Mesenchymal stem cell (in vitro differentiated cells and primary cell): ENCODE measurements at places on chromosomes 3 and 15.

DNA sequence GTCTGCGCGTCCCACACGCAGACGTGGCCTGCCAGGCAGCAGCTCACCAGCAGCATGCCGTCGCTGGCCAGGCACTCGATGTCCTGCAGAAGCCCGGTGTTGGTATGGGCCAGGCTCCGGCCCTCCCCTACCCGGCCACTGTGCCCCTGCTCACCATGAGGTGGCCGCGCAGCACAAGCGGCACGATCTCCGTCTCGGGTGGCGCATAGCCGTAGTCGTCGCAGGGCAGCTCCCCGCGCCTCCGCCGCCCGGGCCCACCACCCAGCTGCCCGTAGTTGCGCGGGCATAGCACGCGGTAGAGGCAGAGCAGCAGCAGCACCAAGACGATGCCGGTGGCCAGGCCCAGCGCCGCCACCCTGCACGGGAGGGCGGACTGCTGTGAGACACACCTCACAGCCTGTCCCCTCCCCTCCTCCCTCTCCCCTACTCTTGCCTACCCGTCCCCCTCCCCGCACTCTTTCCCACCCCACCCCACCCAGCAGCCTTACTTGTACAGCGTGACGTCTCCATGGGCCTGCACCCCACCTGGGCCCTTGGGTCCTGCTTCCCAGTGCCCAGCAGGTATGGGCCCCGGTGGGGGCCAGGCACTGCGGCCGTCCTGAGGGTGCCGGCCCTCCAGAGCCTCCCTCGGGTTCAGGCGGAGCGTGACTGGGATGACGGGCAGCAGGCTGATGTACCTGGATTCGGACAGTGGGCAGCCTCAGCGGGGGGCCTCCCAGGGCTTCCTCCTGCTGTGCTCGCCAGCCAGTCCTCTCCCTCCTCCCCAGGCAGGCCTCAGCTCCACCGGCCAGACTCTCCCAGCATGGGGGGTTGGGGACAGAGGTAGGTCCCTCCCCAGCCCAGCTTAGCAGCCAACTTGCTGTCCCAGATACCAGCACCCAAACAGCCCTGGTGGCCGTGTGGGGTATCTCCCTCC is 37.6 kb downstream of the PTPN23 start:
- no peak for DNase-seq

GRCh38 chr3:180624714-180625113 is 22.8 kb downstream of the TTC14 start:
- no peak for DNase-seq

GRCh38 chr15:65535192-65535591 is 4.9 kb downstream of the HACD3 start:
- DNase-seq = peak; percentile 34

DNA sequence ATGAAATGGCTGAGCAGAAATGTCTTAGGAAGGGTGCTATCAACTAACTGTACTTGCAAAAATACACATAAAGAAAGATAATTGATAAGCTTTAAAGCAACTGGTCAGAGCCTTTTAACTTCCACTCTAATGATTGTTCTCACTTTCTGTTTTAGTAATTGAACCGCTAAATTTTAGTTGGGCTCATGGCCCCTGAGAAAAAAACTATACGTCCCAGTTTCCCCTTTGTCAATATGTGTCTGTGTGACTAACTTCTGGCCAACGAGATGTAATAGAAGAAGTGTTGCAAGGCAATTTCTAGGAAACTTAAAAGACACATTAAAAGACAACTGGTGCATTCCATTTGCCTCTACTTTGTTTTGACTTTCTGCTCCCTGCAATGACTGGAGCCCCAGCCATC is 223.9 kb downstream of the NR1D2 start:
- DNase-seq = no peak

GRCh38 chr3:84304214-84304613 is 654.6 kb upstream of the CADM2 start:
- DNase-seq = no peak

GRCh38 chr3:68874551-68875348 is 57.6 kb downstream of the TAFA4 start:
- no peak for DNase-seq

- DNase-seq = no peak
These were observed 151.4 kb downstream of the TIGIT start for GRCh38 chr3:114445233-114445632.

DNA sequence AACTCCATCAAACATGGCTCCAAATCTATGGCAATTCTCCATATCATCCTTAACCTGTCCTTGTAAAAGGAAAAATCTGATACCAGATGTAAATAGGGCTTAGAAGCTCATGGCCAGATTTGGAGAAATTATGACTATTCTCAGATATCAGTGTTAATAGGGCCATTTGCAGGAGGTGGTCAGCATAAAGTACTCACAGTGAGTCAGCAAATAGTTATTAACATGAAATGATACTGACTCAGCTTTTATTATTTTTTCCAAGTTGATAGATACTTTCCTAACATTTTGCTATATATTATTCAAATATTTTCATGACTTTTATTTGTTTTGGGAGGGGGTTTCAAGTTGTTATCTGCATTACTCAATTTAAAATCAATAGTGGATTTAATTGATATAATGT is 255.8 kb downstream of the MFSD1 start:
- no peak for DNase-seq

DNA sequence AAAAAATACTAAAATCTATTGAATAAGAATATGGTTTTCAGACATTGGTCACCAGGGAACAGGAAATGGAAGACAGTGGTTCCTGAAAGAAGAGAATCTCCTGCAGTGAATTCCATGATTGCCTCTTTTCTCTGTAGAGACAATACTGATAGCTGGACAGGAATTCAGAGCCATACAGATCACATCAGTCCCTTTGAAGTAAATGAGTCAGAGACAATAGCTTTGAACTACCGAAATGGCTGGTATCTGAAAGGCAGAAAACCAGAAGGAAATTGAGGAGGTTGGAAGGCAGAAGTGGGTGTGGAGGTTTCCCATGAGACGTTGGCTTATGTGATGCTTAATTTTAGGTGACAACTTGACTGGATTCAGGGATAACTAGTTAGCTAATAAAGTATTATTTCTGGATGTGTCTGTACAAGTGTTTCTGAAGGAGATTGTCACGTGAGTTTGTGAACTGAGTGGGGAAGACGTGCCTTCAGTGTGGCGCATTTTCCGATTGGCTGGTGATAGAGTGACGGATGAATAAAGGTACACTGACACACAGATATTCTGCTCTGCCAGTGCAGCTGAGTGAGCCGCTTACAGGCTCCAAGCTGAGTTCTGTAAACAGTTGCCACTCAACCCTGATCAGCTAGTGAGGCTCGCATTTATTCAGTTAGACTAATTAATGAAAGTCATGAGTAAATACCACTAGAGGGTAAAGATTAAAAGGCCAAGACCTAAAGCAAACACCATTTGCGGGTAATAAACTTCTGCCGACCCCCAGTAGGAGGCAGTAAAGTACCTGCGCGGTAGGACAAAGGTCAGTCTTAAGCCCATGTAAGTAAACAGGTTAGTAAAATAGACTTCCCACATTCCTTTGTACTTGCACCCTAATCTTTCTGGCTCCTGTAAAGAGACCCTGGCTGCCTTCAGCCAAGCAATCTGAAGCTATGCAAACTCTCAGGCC is 1298.6 kb downstream of the SI start:
- no peak for DNase-seq

GRCh38 chr3:64266983-64267382 is 41.7 kb upstream of the PRICKLE2 start:
- DNase-seq = peak; percentile 58

- DNase-seq = no peak
These were observed 491.8 kb downstream of the FHIT start for GRCh38 chr3:60759439-60759838.
